ENCODE measurements at places on chromosomes 3 and 15.

GRCh38 chr15:99605490-99605931 lies 39.7 kb downstream of the MEF2A start:
- DNase-seq, result no peak

DNA sequence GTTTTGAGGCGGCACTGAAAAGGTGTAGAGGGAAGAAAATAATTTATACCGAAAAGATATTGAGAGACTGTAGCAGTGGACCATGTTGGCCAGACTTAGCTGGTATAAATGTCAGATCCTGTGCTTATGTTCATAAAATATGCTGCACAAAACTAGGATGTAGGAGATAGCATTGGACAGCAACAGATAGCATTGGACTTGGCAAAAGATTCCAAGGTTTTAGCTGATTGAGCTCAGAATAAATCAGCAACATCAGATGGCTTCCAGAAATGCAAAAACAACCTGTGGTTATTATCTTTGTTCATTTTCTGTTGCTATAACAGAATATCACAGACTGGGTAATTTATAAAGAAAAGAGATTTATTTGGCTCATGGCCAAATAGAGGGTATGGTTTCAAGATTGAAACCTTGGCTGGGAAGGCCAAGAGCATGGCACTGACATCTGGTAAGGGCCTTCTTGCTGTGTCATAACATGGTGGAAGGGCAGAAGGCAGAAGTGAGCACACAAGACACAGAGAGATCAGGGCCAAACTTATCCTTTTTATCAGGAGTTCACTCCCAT lies 34.7 kb downstream of the SLC28A1 start:
- DNase-seq, result no peak

GRCh38 chr15:85692873-85693272 lies 101.9 kb downstream of the KLHL25 start:
- no peak for DNase-seq

DNA sequence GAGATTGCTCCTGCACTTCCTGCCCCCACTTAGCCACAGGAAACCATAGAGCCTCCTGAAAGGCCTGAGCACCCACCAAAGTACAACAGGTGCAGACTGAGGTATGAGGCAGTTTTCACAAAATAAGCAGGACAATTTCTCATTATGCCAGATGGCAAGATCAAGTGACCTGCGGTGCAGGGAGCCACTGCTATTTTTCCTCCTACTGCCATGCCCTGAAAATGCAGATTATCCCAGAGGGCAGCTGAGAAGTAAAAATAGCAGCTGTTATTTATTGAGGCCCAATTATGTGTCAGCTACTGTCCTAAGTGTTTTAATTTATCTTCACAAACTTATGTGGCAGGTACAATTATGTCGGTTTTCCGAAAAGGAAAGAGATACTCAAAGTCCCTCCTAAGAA lies 209.5 kb upstream of the ST8SIA2 start:
- no peak for DNase-seq

DNA sequence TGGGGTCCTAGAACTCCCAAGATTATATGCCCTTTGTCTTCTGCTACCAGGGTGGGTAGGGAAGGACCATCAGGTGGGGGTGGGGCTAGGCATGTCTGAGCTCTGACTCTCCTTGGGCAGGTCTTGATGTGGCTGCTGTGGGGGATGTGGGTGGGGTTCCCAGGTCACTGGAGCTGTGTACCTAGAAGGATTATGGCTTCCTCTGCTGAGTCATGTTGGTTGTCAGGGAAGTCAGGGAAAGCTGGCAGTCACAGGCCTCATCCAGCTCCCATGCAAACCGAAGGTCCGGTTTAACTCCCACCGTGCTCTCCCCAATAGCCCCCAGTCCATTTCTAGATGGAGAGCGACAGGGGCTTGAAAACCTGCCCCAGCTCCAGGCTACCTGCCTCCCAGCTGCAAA lies 35.2 kb downstream of the EID1 start:
- no peak for DNase-seq

GRCh38 chr15:31476866-31477265 lies 150.2 kb downstream of the KLF13 start:
- DNase-seq, result no peak

- no peak for DNase-seq
Observed at GRCh38 chr15:52803108-52803466, 13.0 kb upstream of the ONECUT1 start.

DNA sequence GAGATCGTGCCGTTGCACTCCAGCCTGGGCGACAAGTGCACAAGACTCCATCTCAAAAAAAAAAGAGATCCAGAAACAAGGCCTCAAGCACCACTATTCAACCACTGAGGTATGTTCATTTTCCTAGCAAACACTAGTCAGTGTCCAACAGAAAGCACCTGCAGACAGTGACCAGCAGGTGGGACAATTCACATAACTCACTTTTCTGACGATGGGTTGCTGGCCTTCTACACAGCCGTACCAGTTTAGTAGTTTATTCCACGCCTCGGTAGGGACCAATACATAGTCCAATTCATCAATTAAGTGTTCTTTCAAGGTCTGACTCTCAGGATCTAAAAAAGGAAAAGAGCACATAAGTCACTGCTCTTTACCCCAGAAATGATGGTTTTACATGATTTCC lies 12.4 kb downstream of the USP4 start:
- DNase-seq, result no peak

GRCh38 chr3:108088697-108089096 lies 2.1 kb downstream of the CD47 start:
- DNase-seq, result no peak
